ENCODE measurements at places on chromosomes 13 and 19.
A peak's percentile ranks its signal among the peaks of the same experiment; 100 is the strongest.

GRCh38 chr19:3544742-3545668 lies 6.0 kb downstream of the TEKTIP1 start:
- no peak for DNase-seq

GRCh38 chr19:41570639-41571112 lies 5.3 kb upstream of the CEACAM21 start:
- peak; percentile 62 for DNase-seq

DNA sequence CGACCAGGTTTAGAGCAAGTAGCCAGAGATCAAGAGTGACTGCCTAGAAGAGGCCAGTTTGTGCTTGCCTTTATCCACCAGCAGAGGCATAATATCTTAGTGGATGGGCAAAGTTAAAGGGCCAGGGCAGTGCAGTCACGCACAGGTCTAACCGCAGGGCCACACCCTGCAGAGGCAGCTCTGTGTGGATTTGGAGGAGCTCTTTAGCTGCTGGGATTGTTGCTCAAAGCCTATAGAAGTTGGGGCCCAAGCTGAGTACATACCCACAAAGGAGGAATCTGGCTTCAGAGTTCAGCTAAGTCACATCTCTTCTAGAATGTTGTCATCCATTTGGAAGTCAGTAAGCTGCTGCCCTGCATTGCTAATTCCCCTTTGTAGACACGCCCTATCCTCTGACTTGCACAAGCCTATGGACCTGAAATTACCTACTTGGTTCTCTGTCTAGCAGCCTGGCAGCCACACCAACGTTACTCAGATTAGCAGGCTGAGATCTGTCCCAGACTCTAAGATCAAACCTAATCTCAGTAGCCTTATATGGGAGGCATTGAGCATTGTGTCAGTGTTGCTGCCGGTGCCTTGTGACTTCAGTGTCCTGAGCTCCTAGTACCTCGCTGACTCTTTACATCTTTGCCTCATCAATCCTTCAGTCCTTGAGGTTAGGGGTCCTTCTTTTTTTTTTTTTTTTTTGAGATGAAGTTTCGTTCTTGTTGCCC lies 102.9 kb upstream of the STARD13 start:
- no peak for DNase-seq

DNA sequence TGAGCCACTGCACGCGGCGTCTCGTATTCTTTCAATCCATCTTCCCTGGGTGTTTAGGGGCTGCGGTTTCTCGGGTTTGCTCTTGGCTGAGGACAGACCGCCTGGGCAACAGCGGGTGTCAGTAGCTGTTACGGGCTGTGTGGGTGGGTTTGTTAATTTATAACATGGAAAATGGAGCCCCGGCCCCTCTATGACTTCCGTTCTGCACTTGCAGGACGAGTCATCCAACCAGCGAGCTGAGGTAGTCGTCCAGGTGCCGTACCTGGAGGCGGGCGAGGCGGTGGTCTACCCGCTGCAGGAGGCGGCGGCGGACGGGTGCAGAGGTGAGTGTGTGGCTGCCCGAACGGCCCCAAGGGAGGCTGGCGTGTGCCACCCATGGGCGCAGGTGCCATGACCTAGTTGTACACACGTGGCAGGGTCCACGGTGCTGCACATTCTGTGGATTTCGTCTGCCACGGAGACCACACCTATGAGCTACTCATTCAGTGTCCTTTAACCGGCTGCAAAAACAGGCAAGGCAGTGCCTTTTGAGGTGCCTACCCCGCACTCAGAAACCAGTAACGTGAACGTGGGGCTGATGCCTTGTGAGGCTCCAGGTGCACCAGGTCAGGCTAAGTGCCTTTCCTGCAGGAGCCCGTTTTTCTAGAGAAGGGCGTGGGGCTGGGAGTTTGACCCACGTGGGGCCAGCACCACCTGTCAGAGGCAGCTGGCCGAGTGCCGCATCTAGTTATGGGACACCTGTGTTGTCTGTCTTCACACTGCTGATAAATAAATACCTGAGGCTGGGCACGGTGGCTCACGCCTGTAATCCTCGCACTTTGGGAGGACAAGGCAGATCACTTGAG lies 10.9 kb downstream of the POLR2E start:
- peak; percentile 77 for DNase-seq

- DNase-seq, result no peak
These were observed 640 bp upstream of the EPOR start for GRCh38 chr19:11384778-11385129.

DNA sequence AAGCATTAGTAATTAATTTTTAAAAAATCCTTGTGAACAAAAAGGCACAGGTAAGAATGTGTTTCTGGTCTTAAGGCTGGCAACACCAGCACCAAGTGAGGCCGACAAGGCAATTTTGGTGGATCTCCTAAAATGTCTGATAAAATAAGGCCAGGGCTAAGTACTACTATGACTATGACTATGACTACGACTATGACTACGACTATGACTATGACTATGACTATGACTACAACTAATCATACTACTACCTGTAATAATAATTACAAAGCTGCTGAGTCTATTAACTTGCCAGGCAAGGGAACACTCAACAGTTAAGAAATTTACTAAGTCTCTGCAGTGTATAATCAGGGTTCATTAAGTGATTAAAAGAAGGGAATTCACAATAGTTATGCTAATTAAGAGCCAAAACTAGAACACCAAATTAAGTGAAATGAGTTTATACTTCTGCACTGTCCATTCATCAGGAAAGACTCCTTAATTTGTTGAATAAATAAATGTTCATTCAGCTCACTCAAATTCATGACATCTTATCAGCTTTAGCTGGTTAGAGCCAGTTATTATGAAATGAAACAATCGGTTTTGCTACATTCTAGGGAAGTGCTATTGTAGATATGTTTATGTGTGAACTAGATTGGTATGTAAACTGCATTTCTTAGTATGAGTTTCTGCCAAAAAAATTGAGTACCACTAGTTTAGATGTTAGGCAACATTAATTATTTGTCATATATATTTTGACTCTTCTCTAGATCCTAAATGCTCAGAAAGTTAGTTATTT lies 1626.2 kb upstream of the PCDH20 start:
- no peak for DNase-seq

GRCh38 chr19:7366701-7367420 lies 18.1 kb downstream of the ARHGEF18 start:
- DNase-seq, result peak; percentile 26

DNA sequence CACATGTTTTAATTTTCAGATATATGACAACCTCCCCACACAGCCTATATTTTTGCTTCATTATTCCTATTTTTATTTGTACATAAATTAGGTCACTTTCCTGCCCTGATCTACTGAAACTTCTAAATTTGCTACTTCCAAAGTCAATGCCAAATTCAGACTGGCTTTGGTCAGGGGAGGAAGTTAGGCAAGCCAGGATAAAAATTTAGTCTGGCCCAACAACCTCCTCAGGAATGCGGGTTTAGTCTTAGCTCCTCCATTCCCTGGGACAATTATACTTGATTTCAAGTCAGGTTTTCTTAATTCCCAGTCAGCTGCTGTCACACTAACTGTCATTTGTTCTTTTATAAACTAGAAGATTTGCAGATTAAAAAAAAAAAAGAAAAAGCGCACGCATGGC lies 84.3 kb downstream of the TM9SF2 start:
- no peak for DNase-seq

DNA sequence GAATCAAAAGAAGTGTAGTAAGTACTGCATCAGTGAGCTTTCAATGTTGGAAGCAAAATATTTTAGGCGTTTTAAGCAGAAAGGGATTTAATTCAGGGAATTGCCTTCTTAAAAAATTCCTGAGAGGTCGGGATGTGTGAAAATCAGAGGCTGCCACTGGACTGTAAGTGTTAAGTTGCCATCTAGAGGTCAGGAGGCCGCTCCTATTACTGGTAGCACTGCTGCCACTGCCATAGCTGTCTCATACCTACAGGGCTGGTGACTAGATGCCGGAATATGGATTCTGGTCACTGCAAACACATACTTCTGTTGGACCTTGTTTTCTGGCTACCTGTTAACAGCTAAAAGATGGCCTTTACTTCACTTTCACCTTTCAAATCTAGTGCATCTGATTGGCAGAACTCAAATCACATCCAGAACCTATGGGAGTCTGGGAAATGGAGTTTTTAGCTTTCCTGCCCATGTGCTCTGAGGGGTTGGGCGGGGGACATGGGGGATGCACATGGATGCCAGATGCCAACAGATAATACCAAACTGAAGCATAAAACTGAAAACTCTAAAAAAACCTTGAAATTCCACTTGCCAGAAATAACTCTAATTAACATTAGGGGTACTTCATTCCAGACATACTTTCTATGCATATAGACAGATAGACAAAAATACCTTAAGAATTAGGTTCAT lies 29.8 kb downstream of the DGKH start:
- no peak for DNase-seq

- DNase-seq, result peak; percentile 93
These were observed 448.9 kb downstream of the PCDH9 start for GRCh38 chr13:66781241-66781640.

- DNase-seq, result no peak
These were observed 890.9 kb downstream of the PCDH9 start for GRCh38 chr13:66339214-66339613.

DNA sequence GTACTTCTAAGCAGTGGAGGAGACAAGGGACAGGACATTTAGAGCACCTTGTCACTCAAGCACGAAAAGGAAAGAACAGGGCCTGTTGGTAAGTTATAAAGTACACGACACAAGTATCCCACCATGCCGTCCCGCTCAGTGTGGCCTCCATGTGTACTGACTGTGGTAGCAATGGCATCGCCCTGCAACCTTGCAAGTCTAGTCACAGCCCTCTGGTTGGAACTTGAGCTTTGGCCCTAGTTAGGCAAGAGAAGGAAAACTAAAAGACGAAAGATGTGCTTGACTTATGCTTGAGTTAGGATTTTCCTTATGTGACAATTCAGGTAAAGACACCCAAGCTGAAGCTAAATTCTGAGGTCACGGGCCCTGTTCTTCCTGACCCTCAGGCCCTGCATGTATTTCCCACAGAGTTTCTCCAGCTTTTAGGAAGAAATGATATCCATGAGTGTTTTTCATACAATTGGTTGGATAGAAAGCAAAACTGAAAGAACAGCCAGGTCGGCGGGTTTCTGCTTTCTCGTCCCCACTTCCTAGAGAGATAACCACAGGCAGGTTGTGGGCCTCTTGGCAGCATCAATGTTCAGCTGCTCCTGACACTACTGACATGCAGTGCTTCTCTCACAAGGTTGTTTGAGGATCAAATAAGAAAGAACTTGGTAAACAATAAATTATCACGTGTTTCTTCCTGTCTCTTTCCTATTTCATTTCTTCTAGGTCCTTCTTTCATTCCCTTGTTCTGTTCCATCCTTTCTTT lies 216.2 kb downstream of the IRS2 start:
- DNase-seq, result no peak

- no peak for DNase-seq
These were observed 1.9 kb upstream of the SH2D3A start for GRCh38 chr19:6769006-6769619.

Data from NCI-H2171 treated with DMSO at 0.1 percent for 48 hours (cell line).